ENCODE measurements at places on chromosomes 5 and 9.
A peak's percentile ranks its signal among the peaks of the same experiment; 100 is the strongest.

DNA sequence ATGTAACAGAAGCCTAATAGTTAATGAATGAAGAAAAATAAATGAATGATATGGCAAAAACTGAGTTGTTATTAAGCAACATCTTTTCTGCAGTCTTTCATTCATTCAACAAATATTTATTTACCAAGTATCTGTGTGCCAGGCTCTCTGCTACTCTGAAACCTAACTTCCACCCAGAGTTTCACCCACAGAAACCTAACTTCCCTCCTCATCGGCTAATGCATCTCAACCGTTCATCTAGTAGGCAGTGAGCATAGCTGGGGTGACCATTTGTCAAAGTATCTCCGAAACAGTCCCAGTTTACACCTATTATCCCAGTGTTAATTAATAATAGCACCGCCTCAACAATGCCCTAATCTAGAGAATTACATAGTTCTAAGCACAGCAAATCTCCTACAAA lies 1.5 kb downstream of the TTC39B start:
- peaks cover 58% of the 10 kb centered on the region for H3K4me1 ChIP-seq
- peak overlapping the region; percentile 97 for H3K4me3 ChIP-seq
- H3K36me3 ChIP-seq, result peaks cover 27% of the 10 kb centered on the region
- peak overlapping the region; percentile 88 for H3K27ac ChIP-seq

DNA sequence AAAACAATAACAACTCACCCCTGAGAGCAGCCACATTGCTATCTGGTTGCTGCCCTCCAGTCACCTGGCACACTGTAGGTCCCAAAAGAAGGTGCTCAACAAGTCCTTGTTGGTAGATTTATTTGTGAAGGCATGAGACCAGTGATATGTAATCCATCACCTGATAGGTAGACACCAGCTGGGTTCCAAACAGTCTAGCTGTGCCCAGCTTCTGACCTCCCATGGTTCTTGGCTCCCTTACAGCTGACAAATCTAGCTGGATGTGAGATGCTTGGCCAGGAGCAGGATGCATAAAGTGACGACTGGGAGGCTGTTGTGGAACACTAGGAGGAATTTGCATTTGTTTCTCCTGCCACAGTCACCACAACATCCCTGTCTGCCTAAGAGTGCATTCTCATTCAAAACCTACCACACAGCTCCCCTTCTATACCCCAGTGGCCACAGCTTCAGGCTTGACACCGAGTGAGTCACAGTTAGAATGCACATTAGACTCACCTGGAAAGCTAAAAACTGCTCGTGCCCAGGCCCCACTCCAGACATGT lies 7.8 kb upstream of the VLDLR start:
- H3K27ac ChIP-seq, result no peak overlapping the region
- H3K36me3 ChIP-seq, result no peaks in the 10 kb centered on the region
- no peaks in the 10 kb centered on the region for H3K4me1 ChIP-seq
- H3K4me3 ChIP-seq, result no peak overlapping the region

- DNase-seq, result no peak
- H3K27me3 ChIP-seq, result no peaks in the 10 kb centered on the region
- H3K4me1 ChIP-seq, result peaks cover 22% of the 10 kb centered on the region
- no peak overlapping the region for H3K4me3 ChIP-seq
Measured at GRCh38 chr9:38003946-38004808, 64.8 kb downstream of the SHB start.

DNA sequence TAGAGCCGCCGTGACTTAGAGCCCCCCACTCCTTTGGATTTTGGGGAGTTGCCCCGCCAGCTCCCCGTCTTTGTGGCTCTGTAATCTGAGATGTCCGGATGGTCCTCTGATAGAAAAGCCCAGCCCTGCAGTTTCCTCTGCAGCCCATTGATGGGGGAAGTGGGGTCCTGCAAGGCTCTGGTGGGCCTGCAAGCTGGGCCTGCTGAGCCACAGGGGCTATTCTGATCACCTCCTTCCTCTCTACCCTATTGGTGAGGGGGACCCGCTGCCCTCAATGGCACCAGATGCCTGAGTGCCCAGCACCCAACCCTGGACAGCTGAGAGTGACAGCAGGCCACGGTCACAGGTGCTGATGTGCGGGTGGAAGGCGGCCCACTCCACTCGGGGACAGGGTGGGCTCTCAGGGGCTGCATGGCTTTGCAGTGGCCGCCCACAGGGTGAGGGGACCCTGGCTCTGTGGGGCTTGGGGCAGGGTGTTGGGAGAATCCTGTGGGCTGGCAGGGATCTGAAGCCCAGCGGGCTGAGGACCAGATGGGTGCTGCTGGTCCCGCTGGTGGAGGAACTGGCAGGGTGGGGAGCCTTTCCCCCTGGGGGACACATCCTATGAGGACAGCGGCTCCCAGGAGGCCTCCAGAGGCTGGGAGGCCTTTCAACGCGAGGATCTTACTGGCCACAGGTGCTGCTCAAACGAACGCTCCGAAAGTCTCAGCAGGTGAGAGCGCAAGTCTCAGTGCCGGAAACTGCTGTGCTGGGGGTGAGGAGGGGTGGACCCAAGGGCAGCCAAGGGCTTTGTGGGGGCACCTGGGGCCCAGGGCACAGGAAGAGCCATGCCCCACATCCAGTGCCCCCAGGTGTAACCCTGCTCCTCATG lies 30.0 kb upstream of the LPCAT1 start:
- no peak overlapping the region for H3K27ac ChIP-seq
- no peaks in the 10 kb centered on the region for H3K27me3 ChIP-seq
- H3K36me3 ChIP-seq, result no peaks in the 10 kb centered on the region
- DNase-seq, result no peak

- H3K36me3 ChIP-seq, result no peaks in the 10 kb centered on the region
- H3K4me3 ChIP-seq, result no peak overlapping the region
- no peak overlapping the region for H3K27ac ChIP-seq
- peaks cover 25% of the 10 kb centered on the region for H3K27me3 ChIP-seq
- H3K4me1 ChIP-seq, result no peaks in the 10 kb centered on the region
- DNase-seq, result peak; percentile 48
Measured at GRCh38 chr9:22452415-22453010, 5.9 kb downstream of the DMRTA1 start.

DNA sequence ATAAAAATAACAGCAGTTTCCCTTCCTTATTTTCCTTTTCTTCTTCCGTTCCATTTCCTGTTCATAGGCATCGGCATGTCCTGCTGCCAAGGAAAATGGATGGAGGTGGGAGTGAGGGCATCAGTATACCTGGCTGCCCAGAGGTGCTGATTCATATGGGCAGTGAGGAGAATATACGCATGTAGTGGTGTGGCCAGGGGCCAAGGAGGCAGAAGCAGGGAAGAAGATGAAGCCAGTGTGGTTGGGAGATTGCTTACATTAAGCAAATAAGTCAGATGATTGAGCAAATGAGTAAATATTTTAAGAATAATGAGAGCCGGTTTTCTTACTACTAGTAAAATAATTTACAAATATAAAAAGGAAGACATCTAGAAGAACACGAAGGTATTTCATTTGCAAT lies 344.9 kb upstream of the PAPPA start:
- H3K4me1 ChIP-seq, result no peaks in the 10 kb centered on the region
- no peak overlapping the region for H3K4me3 ChIP-seq
- DNase-seq, result no peak
- no peak overlapping the region for H3K27ac ChIP-seq
- no peaks in the 10 kb centered on the region for H3K27me3 ChIP-seq
- no peaks in the 10 kb centered on the region for H3K36me3 ChIP-seq

- H3K27me3 ChIP-seq, result peaks cover 10% of the 10 kb centered on the region
- H3K27ac ChIP-seq, result no peak overlapping the region
- no peak overlapping the region for H3K4me3 ChIP-seq
- no peaks in the 10 kb centered on the region for H3K4me1 ChIP-seq
- no peaks in the 10 kb centered on the region for H3K36me3 ChIP-seq
Measured at GRCh38 chr5:90379652-90380051, 29.9 kb downstream of the CETN3 start.

GRCh38 chr5:44927115-44927733 lies 118.5 kb downstream of the MRPS30 start:
- no peak overlapping the region for H3K4me3 ChIP-seq
- H3K36me3 ChIP-seq, result no peaks in the 10 kb centered on the region
- no peaks in the 10 kb centered on the region for H3K4me1 ChIP-seq

DNA sequence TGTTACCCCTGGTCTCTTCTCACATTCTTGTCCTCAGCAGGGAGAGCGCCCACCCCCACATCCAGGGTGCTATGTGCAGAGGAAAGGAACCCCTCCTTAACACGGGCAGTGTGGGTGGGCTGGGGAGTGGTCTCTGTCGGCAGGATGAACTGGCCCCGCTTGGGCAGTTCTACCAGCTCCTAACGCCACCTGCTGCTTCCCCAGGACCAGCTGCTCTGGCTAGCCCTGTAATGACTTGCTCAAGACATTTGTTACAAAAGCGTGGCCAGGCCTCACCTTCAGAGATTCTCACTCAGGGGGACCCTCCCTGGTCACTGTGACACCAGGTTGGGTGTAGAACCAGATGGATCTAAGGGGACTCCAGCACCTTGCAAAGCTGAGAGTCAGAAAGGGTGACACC lies 82.4 kb downstream of the HMCN2 start:
- H3K27ac ChIP-seq, result no peak overlapping the region
- H3K27me3 ChIP-seq, result no peaks in the 10 kb centered on the region
- no peak overlapping the region for H3K4me3 ChIP-seq
- no peaks in the 10 kb centered on the region for H3K36me3 ChIP-seq

GRCh38 chr5:51275428-51275827 lies 107.8 kb upstream of the ISL1 start:
- no peaks in the 10 kb centered on the region for H3K27me3 ChIP-seq
- no peak overlapping the region for H3K4me3 ChIP-seq
- no peaks in the 10 kb centered on the region for H3K36me3 ChIP-seq
- H3K27ac ChIP-seq, result no peak overlapping the region
- no peaks in the 10 kb centered on the region for H3K4me1 ChIP-seq

DNA sequence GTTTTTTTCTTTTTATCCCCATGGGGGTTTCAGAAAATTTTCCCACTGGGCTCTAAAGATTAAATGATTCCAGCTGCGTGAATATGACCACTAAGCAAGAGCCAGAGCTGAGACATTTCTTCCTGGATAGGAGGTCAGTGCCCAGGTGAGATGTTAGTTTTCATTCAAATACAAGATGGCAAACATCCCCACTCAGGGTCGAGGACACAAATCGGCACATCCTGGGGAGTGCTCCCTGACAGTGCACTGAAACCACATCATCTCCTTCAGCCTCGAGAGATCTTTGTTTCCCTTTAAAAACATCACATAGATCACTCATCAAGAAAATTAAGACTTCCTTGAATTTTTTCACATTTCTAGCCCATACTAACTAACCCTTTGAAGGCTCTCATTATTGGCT lies 273.2 kb upstream of the PANK3 start:
- H3K4me1 ChIP-seq, result peaks cover 38% of the 10 kb centered on the region
- H3K27me3 ChIP-seq, result peaks cover 5% of the 10 kb centered on the region
- peaks cover 2% of the 10 kb centered on the region for H3K36me3 ChIP-seq
- peak overlapping the region; percentile 83 for H3K27ac ChIP-seq
- DNase-seq, result peak; percentile 13

DNA sequence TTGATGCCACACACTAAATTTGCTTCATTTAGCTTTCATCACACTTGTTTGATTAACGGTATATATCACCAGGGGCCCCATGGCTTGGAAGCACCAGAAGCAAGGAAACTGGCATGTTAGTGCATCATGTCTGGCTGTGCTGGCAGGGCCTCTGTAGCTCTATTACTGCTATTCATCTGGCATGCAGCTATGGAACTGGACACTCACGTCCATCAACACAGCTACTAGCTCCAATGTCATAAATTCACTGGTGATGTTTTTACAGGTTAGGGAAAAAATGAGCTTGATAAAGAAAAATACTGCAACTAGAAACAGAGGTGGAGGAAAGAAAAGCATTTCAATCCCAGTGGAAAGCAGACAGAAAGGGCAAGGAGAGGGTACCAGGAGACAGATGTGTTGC lies 343.2 kb downstream of the DEPDC1B start:
- H3K4me1 ChIP-seq, result no peaks in the 10 kb centered on the region
- no peak overlapping the region for H3K27ac ChIP-seq
- no peak overlapping the region for H3K4me3 ChIP-seq
- H3K36me3 ChIP-seq, result no peaks in the 10 kb centered on the region
- no peak for DNase-seq

DNA sequence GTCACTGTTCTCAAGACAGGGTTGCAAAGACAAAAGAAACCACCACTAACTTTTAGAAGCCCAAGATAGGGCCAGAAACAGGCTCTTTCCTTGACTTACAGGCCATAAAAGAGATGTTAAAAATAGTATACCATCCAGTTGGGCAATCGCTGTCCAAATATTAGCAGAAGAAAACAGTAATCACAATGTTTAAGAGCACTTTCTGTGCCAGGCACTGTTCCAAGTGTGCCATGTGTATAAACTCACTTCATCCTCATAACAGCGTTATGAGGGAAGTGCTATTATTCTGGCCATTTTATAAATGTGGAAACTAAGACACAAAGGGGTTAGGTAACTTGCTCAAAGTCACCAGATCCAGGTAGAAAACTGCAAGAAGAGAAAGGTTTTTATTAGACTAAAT lies 111.7 kb downstream of the KCNN2 start:
- no peak overlapping the region for H3K27ac ChIP-seq
- no peaks in the 10 kb centered on the region for H3K36me3 ChIP-seq
- H3K4me1 ChIP-seq, result no peaks in the 10 kb centered on the region
- no peak overlapping the region for H3K4me3 ChIP-seq

GRCh38 chr9:121648172-121648571 lies 3.3 kb upstream of the DAB2IP start:
- peaks cover 4% of the 10 kb centered on the region for H3K4me1 ChIP-seq
- peaks cover 30% of the 10 kb centered on the region for H3K27me3 ChIP-seq
- DNase-seq, result no peak
- no peaks in the 10 kb centered on the region for H3K36me3 ChIP-seq

GRCh38 chr5:176660530-176660859 lies 13.2 kb downstream of the TSPAN17 start:
- DNase-seq, result no peak
- H3K4me3 ChIP-seq, result no peak overlapping the region
- peaks cover 7% of the 10 kb centered on the region for H3K27me3 ChIP-seq
- H3K27ac ChIP-seq, result peak overlapping the region; percentile 38
- peaks cover 3% of the 10 kb centered on the region for H3K36me3 ChIP-seq

- peak overlapping the region; percentile 58 for H3K4me3 ChIP-seq
- no peak overlapping the region for H3K27ac ChIP-seq
- H3K27me3 ChIP-seq, result peaks cover 2% of the 10 kb centered on the region
- no peak for DNase-seq
- peaks cover 25% of the 10 kb centered on the region for H3K36me3 ChIP-seq
Measured at GRCh38 chr5:178202541-178202940, 1.8 kb upstream of the HNRNPAB start.

DNA sequence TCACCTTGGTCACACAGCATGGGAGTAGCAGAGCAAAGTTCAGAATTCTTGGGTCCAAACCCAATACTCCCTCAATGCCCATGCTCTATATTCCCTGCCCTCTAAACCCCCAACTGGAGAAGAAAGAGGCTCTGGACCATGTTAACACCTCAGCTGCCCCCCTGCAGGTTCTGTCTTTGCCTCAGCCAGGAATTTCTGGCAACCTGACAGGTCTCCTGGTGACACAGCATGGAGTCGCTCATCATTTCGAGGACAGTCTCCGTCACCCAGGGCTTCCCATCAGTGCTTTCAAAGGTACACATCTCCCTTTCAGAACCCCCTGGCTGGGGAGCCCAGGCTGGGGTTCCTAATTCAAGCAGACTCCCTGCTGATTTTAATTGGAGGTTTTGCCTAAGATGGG lies 189.5 kb downstream of the BRINP1 start:
- H3K4me3 ChIP-seq, result no peak overlapping the region
- H3K27ac ChIP-seq, result no peak overlapping the region
- no peaks in the 10 kb centered on the region for H3K4me1 ChIP-seq
- H3K36me3 ChIP-seq, result no peaks in the 10 kb centered on the region
- no peaks in the 10 kb centered on the region for H3K27me3 ChIP-seq

- no peaks in the 10 kb centered on the region for H3K27me3 ChIP-seq
- no peaks in the 10 kb centered on the region for H3K4me1 ChIP-seq
- H3K4me3 ChIP-seq, result no peak overlapping the region
- no peaks in the 10 kb centered on the region for H3K36me3 ChIP-seq
- H3K27ac ChIP-seq, result no peak overlapping the region
Measured at GRCh38 chr5:176590035-176590717, 19.8 kb downstream of the GPRIN1 start.

- no peak overlapping the region for H3K4me3 ChIP-seq
- H3K36me3 ChIP-seq, result no peaks in the 10 kb centered on the region
- no peak overlapping the region for H3K27ac ChIP-seq
- H3K4me1 ChIP-seq, result no peaks in the 10 kb centered on the region
- H3K27me3 ChIP-seq, result peaks cover 7% of the 10 kb centered on the region
Measured at GRCh38 chr5:74888117-74888516, 21.9 kb upstream of the FAM169A start.

Data from activated CD4-positive, alpha-beta T cell treated with anti-CD3 and anti-CD28 coated beads, Interleukin-2, amount 10 ng/mL, durations not matched to agents 7 days and 5 days (primary cell).